ENCODE measurements at places on chromosomes 1 and 21.

DNA sequence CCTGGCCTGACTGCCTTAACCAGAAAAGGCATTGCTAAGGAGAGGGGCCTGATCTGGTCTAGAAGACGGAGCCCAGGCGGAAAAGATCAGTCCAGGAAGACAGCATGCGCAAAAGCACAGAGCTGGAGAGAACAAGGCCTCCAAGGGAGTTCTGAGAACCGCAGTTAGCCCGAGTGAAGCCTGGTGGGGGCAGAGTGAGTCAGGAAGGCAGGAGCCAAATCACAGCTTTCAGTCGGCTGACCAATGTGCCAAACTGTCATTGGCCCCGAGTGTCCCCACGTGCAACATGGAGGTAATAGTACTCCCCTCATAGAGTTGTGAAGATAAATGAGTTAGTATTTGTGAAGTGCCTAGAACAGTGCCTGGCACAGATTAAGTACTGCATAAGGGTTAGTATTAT is 1.2 kb upstream of the TSPAN2 start:
- DNase-seq, result no peak

- no peak for DNase-seq
These were observed 7.4 kb downstream of the HYI start for GRCh38 chr1:43446388-43446740.

- no peak for DNase-seq
These were observed 29.6 kb upstream of the WASF2 start for GRCh38 chr1:27519331-27520258.

- no peak for DNase-seq
These were observed 32.6 kb downstream of the OPTC start for GRCh38 chr1:203526572-203526971.
